ENCODE measurements at places on chromosomes 13 and 19. TPM values are rescaled to one million over a fixed set of nuclear protein-coding genes. Genes with fewer than 3 reads are reported as not detected.

- no peak for DNase-seq
Observed at GRCh38 chr19:29837448-29837981, 25.7 kb downstream of the CCNE1 start.

- DNase-seq: no peak
Observed at GRCh38 chr13:31101472-31102170, 60.1 kb downstream of the HSPH1 start.

DNA sequence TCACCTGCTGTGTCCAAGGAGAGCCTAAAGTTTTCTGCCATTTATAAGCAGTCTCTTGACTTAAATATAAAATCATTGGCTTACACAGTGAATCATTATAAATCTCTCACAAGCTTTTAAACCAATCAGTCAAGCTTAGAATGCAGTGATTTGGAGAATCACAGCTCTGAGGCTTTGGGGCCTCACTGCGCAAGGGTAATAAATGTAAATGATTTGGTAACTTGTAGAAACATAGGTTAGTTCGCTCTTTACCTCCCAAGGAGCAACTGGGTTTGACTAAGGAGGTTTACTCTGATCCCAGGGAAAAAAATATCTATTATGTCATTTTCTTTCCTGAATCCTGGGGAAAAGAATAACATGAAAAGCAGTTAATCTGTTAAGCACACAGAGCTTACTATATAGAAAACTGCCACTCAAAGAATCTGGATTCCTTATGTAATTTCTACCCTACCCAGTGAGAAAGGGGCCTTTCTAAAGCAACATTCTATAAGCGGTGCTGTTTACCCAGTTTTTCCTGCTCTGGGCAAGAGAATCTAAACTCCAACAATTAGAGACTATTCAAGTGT lies 128.2 kb downstream of the MZT1 start:
- no peak for DNase-seq

DNA sequence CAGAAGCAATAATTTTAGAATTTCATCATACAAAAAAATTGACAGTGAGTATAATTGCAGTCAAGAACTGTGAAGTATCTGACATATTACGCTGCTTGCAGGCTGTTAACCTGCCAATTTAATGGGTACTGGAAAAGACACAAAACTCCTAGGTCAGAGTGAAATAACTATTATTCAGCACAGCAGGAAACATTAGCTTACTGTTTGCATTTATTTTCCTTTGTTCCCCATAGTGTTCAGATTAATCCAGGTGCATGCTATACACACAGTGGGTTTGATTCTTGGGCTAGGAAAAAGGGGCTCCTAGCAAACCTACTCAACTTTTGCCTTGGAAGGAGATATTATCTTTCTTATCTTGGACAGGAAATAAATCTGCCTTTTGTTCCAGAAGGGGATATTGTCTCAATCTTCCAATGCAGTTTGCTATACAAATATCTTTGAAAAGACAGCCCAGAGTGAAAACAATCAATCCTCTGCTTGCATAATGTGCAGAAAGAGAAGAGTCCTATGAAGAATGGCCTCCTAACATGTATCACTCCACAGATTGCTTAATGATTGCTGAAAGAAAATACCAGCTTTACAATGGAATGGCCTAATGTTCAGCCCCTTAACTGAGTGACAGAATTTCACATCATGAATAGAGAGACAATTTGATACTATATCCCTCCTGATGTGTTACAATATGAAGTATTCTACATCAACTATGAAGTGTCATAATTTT lies 443.4 kb downstream of the TBC1D4 start:
- no peak for DNase-seq

DNA sequence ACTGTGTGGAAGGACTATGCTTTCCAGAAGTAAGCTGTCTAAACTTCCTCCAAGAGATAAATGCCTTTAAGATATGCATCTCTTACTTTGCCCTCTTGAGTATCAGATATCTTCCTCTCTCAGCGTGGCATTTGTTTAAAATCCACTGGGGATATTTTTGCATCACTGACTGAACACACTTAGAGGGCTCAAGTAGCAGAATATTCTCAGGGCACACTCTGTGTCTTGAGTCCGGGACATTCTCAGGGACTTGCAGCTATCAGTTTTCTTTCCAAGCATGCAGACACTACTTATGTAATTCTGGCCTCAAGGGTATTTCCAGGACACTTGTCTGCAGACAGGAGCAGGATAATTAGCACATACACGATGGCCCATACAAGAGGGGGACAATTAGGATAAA lies 84.7 kb downstream of the ERCC5 start:
- DNase-seq: no peak

DNA sequence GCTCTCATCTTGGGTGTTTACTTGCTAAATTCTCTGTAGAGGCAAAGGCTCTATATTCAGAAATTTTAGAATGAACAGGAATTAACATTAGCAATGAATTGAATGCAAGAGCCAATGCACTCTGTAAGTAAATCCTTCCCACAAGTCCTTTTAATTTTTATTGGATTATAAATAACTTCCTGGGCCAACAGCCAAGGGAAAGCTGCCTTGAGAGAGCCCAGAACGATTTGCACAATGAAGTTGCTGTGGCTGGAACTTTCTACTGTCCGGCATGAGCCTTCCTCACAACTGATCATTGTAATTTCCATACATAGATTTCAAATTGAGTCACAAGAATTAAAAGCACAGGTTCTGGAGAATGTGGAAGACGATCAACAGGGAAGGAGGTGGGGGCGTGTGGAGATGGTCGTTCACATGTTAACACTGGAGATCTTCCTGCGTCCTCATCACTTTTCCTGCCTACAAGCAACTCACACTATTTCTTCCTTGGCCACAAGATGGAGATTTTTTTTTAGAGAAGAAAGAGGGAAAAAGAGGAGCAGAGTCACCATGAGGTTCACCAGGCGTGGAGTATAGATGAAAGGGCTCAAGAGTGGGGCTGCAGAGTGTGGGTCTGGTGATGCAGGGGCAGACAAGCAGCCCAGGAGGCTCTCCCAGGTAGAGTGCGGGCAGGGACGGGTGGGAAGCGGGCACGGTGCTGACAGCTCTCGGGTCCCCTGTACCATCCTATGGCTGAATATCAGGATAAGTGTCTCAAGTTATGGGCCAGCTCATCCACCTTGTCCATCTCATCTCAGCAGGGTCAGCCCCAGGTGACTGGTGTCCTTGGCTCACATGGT lies 110.7 kb downstream of the SOX1 start:
- no peak for DNase-seq

- peak; percentile 75 for DNase-seq
Observed at GRCh38 chr13:24459234-24459633, 53.3 kb downstream of the PARP4 start.

GRCh38 chr19:52992109-52993004 lies 21.4 kb upstream of the ERVV-1 start:
- no peak for DNase-seq

The EPSTI1 gene
- 4.0 TPM for polyA plus RNA-seq

DNA sequence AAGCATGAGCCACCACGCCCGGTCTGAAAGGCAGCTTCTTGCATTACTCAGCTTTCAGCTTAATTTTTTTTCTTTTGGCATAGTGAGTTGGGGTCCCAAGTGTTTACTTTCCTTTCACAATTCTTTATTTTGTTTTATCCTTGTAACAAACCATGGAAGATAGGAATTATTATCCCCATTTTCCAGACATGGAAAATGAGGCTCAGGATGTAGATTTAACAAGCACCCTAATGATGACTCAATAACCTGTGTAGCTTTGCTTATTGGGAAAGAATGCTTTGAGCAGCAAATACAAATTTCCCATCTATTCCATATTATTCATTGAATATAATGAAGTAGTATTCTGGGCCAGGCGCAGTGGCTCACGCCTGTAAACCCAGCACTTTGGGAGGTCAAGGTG lies 13.5 kb upstream of the COG3 start:
- DNase-seq: no peak

The IL27RA gene
- polyA plus RNA-seq: 4.5 TPM

The ZNF823 gene
- 3.8 TPM for polyA plus RNA-seq

DNA sequence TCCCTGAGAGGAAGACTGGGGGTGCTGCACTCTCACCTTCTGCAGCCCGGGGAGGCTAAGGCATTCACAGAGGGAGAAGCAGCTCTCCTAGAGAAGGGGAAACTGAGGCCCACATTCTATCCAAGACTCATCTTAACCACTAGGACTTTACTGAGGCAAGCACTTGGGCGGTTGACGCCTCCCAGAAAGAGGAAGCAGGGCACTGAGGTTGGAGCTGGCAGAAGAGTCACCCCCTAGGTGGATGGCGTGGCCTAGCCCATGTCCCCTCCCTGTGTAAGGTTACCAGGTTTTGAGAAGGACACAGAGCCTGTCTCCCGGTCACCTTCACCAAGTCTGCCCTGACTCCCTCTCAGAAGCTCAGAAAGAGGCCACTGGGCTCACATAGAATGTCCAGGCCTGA lies 2.7 kb downstream of the S1PR2 start:
- DNase-seq: no peak

- DNase-seq: no peak
Observed at GRCh38 chr19:33377586-33378475, 4.3 kb downstream of the CEBPG start.

DNA sequence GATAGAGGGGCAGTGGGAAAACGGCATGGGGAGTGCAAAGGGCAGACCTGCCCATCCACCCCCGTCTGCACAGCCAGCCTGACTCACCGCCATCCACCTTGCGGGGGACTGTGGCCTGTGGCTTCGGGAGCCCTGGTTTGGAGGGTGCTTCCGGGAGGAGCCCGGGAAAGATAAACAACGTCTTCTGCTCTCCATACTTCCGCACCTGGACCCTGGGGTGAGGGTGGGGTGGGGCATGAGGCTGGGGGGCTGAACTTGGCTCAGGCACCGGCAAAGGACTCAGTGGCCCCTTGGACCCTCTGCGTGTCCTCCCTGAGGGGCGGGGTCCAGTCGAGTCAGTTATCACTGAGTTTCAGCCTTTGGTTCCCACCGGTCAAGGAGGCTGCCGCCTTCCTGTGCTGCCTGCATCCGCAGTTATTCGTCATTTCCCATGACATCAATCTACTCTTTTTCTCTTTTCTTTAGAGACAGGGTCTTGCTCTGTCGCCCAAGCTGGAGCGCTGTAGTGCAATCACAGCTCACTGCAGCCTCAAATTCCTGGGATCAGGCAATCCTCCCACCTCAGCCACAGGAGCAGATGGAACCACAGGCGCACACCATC lies 3.2 kb downstream of the GPR108 start:
- DNase-seq: no peak

DNA sequence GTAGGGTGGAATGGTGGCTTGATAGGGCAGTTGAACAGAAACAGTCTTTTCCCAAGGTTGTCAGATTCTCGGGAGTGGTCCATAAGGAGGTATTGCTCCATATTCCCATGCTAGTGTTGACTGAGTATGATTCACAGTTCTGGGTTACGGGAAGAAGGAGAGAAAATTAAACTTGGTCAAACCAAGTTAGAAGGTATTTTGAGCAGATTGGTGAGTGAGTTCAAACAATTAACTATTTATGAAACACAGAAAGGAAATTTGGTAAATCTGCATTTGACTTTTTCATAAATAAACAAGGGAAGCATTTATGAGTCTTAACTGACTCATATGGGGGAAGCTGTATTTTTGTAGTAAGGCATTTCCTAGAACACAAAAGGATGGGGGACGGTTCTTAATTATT lies 2419.4 kb downstream of the PCDH9 start:
- no peak for DNase-seq

- DNase-seq: no peak
Observed at GRCh38 chr19:19418555-19419260, 13.2 kb downstream of the GATAD2A start.

DNA sequence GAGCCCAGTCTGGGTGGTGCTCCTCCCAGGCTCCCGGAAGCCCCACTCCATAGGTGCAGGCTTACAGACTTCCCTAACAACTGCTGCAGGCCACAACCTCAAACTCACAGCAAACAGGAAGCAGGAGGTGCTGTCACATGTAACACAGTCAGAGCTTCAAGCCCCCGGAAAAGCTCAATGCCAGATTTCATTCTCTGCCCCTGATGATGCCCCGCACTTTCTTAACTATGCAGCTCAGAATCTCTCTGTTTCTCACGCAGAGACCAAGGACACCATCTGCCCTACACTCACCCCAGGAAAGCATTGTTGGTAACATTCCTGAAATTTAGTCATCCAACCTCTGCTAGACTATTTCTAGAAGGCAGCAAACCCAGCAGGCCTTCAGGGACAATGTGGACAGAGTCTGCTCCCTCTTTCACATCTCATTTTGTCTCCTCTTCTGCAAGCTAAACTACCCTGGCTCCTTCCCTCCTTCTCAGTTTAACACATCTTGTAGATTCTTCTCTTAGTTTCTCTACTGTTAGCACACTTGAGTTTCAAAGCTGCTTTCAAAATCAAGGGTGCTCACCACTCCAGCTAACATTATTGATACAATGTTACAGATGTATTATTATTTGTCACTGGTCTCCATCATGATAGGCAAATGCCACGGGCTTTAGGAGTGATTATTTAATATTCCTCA lies 162.5 kb downstream of the KCTD12 start:
- peak; percentile 54 for DNase-seq

GRCh38 chr19:50969413-50969760 lies at the start of gene KLK6:
Gene KLK6, minus strand, starts transcription at chr19:50969591. Its CDS starts 1,487 bp downstream, at chr19:50968104.
- no peak for DNase-seq

The LSM14A gene
- polyA plus RNA-seq: 99.2 TPM

- no peak for DNase-seq
Observed at GRCh38 chr13:106865716-106866440, 297.9 kb upstream of the ARGLU1 start.

DNA sequence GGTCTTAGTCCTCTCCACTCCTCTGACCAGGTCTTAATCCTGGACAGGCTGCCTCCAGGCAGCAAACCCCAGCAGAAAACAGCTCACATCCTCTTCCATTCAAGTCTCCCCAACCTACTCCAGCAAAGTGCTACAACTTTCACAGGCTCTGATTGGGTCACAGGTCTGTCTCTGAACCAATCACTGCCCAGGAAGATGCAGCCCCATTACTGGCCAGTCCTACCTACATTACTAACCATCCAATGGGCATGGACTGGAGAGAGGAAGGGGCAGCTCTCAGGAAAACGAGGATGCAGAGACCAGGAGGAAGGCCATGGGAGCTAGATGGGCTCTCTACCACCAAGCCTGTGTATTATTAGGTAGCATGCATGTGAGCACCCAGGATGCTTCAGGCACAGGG lies 12.2 kb downstream of the MED26 start:
- no peak for DNase-seq

DNA sequence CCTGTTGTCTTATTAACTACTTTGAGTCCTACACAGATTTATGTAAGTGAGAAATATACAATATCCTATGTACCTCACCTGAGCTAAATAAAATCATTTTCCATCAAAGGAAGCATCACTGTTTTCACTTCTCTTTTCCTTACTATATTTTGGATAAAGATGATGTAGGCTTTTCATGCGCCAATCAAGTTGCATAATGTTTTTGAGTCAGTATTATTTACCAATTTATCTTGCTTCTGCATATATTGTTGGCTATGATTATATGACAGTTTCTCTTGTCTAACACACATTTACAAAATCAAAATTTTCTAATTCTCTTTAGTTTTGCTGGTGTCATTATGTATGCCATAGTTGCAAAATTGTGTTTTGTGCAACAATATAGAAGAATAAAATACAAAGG lies 67.9 kb upstream of the FRY start:
- DNase-seq: no peak

GRCh38 chr19:41997121-41997850 lies 3.3 kb upstream of the ATP1A3 start:
- DNase-seq: no peak

Data from AG04450 (cell line).